Astrocyte of the hippocampus (primary cell): ENCODE measurements at places on chromosomes 6 and 20.

DNA sequence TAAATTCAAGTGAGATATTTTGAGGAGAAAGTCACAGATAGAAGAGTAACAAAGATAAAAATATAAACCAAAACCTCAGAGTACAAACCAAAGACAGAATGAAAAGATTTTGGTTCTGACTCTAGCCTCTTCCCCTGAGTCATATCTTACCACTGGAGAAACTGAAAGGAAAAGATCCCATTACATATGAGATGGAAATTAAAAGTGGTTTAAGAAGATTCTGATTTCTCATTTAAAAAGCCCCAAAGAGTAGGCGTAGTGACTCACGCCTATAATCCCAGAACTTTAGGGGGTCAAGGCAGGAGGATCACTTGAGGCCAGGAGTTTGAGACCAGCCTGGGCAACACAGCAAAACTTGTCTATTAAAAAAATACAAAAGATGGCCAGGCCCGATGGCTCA lies 30.6 kb downstream of the SPINT4 start:
- DNase-seq: no peak

DNA sequence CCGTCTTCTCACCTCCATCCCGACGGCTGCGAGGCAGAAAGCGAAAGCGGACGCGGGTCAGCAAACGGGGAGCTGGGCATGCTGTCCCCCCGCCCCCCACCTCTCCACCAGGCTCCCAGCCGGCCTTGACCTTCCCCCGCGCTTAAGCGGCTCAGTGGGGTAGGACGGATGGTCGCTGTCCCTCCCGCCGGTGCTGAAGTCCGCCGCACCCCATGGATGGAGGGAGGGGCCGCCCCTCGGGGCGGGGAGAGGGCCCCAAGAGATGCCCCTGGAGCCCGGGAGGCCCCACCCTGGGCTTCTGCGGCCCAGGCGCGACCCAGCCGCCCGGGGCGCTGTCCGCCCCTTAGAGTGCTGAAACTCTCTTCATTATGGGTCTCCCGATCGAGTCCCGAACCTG lies at the start of gene KCNB1:
TSS of gene KCNB1 (minus strand) at position 48 of the 397 bp plus-strand sequence. CDS start 188 bp downstream, outside the sequence.
- peak; percentile 89 for DNase-seq

GRCh38 chr6:2369606-2370005 lies 124.2 kb upstream of the GMDS start:
- DNase-seq: no peak

DNA sequence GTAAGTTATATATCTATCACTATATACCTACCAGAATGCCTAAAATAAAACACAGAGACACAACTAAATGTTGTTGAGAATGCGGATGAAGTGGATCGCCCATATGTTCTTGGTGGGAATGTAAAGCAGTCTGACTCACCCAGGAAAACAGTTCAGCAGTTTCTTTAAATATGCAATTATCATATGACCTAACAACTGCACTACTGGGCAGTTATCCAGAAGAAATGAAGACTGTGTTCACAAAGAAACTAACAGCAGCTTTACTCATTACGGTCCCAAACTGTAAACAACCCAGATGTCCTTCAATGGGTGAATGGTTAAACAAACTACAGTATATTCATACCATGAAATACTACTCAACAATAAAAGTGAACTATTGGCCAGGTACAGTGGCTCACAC lies 14.3 kb upstream of the ZC3H12D start:
- DNase-seq: peak; percentile 67

DNA sequence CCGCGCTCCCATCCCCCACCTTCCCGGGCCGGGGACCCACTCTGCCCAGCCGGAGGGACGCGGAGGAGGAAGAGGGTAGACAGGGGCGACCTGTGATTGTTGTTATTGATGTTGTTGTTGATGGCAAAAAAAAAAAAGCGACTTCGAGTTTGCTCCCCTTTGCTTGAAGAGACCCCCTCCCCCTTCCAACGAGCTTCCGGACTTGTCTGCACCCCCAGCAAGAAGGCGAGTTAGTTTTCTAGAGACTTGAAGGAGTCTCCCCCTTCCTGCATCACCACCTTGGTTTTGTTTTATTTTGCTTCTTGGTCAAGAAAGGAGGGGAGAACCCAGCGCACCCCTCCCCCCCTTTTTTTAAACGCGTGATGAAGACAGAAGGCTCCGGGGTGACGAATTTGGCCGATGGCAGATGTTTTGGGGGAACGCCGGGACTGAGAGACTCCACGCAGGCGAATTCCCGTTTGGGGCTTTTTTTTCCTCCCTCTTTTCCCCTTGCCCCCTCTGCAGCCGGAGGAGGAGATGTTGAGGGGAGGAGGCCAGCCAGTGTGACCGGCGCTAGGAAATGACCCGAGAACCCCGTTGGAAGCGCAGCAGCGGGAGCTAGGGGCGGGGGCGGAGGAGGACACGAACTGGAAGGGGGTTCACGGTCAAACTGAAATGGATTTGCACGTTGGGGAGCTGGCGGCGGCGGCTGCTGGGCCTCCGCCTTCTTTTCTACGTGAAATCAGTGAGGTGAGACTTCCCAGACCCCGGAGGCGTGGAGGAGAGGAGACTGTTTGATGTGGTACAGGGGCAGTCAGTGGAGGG lies 2.8 kb downstream of the SOX4 start:
- DNase-seq: peak; percentile 70

DNA sequence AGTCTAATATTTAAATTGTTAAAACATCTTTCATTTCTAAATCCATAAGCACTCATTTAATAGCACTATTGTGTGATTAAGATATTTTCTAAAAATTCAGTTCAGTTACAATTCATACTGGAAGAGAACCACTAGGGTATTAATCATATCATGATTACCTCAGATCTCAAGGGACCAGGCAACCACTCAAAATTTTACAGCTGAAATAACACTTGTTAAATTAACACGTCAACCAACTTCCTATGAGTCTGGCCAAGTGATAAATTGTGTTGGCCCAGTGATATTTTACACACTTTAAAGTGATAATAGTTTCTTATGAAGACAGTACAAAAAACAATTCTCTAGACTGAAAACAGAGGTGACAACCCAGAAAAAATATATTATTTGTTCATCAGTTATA lies 869.0 kb upstream of the ADGRB3 start:
- DNase-seq: peak; percentile 12

GRCh38 chr6:75393806-75394205 lies 99.8 kb downstream of the FILIP1 start:
- no peak for DNase-seq

DNA sequence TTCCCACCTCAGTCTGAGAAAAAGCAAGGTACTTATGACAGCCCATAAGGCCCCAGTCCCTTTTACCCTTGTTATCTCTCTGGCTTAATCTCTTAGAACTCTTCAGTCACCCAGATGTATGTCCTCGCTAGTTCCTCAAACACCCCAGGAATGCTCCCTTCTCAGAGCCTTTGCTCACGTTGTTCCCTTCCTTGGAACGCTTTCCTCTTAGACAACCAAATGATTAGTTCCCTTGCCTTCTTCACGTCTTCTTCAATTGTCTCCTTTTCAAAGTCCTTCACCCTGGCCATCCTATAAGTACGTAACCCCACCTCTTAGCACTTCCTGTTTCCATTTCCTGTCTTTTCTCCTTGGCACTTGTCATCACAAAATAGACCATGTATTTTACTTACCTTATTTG lies 1.1 kb upstream of the APOBEC2 start:
- DNase-seq: no peak

- DNase-seq: peak; percentile 77
These were observed 1.9 kb downstream of the RAB32 start for GRCh38 chr6:146545581-146545980.

GRCh38 chr6:26312096-26312463 lies 52.9 kb upstream of the BTN3A2 start:
- DNase-seq: peak; percentile 37

- no peak for DNase-seq
These were observed 1.4 kb downstream of the C6orf15 start for GRCh38 chr6:31110825-31111582.

DNA sequence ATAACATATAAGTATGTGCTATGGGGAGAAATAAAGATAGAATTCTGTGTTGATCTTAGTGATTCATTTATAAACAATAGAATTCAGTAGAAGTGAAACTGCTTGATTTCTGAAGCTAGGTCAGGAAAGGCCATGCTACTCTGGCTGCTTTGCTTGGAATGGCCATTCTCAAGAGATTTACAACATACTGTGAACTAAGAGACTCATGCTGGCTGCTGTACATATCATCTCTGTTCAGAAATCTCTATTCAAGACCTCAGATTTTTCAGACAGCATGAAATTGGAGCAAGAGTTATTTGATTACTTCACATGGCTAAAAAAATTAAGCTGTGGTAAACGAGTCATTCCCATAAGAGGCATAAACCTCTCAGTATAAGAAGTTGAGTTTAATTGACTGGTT lies 662.6 kb downstream of the BCKDHB start:
- DNase-seq: peak; percentile 17

GRCh38 chr20:7977709-7978108 lies 37.5 kb upstream of the HAO1 start:
- no peak for DNase-seq

DNA sequence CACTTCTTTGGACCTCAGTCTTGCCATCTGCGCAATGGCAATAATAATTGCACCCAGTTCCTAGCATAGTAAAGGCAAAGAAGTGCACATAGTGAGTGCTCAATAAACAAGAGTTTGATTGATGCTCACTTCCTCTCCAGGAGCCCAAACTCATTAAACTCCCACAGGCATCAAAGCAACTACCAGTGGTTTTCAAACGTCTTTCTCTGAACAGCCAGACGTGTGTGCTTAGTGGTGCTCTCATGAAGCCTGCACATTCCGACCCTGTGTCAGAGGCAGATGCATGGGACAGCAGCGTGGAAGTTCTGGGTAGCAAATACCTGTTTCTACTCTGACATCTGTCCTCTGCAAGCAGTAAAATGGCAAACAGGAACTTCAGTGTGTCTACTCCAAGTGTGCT lies 146.3 kb upstream of the MAFB start:
- DNase-seq: no peak

DNA sequence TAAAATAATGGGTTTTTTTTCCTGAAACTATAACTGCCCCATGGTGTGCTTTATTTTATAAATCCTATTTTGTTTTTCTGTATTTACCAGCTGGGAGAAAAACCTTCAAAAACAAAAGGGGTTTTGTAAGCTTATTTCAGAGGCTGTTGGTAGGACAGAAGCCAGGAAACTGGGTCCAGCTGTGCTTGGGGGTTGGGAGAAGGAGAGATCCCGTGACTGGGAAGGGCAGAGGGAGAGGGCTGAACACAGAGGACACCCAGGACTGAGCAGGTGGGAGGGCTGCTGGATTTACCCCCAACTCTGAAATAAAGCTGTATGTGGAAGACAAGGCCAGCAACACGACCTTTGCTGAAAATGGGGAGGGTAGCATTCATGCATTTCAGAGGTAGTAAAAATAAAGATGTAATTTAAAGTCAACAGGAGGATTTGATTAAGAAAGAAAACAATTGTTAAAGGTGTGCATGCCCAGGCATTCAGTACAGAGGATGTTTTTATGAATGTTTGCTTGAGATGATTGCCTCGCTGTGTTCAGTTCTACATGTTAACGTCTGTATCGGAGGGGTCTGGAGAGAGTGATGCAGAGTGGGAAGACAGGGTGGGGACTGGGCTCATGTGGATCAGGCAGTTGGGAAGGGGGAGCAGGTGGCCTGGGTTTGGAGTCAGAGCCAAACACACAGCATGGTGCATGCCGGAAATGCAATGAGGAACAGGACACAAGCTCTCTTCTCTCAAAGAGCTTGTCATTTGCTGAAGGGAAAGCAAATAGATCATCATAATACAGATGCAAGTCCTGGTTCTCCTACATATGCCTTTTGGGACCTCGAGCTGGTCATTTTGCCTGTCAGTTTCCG lies 21.4 kb downstream of the ARFGEF3 start:
- no peak for DNase-seq

GRCh38 chr6:147704691-147705090 lies 196.2 kb downstream of the SAMD5 start:
- no peak for DNase-seq

GRCh38 chr6:35024551-35025054 lies 116.5 kb downstream of the TCP11 start:
- DNase-seq: peak; percentile 83

DNA sequence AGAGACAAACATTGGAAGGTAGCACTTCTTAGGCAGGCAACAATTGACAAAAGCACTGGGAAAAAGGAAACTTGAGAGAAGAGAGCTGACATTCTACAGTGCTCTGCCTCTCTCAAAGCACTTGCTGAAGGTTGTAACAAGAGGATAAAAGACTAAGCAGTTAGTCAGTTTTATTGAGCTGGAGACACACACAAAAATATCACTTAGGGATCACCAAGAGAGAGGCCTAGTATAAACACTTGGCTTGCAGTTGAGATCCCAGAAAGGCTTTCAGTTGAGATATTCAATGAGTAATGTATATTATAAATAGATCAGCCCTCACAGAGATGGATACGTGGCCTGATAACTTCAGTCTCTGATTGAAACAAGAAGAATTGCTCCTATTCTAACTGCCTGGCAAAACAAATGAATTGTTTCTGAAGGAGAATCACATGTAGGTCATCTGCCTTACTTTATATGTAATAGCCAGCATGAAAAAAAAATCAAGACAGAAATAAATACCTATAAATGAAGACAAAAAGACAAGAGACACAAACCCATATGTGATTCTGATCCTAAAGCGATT lies 747.2 kb upstream of the MAN1A1 start:
- no peak for DNase-seq

DNA sequence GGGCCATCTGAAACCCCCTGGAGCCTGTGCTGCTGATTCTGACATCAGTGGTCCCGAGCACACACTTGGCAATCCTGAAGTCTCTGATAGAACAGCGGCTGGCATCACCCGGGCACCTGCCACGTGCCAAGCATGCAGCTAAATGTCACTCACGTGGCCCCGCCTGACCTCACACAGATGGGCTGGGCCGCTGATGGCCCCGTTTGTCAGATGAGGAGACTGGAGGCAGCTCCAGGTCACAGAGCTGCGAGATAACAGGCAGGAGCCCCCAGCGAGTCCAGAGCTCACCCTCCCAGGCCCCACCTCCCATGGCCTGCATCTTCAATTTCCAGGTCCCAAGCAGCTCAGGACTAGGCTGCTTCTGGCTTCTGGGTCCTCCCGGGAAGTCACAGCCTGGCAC lies 67.2 kb downstream of the YTHDF1 start:
- DNase-seq: no peak

DNA sequence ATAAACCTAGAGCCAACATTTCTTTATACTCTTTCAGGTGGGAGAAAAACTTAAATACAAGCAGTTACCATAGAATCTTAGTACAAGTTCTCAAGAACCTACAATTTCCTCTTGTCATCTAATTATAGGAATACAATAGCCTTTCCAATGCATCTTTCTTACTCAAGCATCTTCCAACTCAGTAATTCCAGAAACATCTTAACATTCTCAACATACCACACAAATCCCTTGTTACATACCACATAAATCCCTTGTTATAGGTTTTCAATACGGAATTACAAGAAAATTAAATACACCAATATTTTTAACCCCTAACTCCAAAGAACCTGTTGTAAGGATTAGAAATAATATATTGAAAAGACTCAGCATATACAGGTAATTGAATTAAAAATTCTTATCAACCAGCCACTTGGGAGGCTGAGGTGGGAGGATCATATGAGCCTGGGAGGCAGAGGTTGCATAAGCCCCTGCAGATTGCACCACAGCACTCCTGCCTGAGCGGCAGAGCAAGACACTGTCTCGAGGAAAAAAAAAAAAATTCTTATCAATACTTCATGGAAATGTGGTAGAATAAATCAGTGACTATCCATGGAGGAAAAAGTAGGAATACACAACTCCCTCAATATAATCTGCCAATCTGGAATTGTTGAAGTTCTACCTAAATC lies 127.5 kb upstream of the CCDC28A start:
- DNase-seq: no peak
